ENCODE measurements at places on chromosomes 5 and 9. TPM values are rescaled to one million over a fixed set of nuclear protein-coding genes. Genes with fewer than 3 reads are reported as not detected.
A peak's percentile ranks its signal among the peaks of the same experiment; 100 is the strongest.

Gene ALDH7A1
- total RNA-seq, result 60.0 TPM

Gene OR1J2
- not detected for total RNA-seq

Gene NUP155
- 64.5 TPM for total RNA-seq

Gene ORM2
- not detected for total RNA-seq

Gene HK3
- total RNA-seq, result 0.82 TPM

Gene PCA3
- 1.2 TPM for total RNA-seq

Gene ARSB
- total RNA-seq, result 23.6 TPM

Gene CDH9
- total RNA-seq, result 16.0 TPM

Gene CCL19
- not detected for total RNA-seq

DNA sequence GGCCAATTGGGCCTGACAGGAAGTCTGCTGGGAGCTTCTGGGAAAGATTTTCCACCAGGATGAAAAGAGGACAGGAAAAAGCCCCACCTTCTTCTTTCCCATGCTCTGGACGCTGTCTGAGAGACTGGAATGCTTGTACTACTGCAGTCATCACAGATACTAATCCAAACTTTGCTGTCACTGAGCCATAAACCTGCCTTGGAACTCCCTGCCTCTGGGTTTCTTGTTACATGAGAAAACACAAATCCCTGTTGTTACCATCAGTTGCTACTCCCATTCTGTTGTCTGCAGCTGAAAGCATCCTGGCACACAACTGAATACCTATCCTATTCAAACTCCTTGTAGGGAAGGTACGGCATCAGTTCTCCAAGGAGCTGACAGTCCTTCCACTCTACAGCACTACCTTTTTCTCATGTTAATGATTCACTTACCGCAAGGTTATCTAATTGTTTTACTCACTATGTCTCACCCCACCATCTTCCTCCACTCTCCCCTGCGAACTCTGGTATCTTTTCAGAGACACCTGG is 167.5 kb downstream of the CDK5RAP2 start:
- DNase-seq, result no peak

DNA sequence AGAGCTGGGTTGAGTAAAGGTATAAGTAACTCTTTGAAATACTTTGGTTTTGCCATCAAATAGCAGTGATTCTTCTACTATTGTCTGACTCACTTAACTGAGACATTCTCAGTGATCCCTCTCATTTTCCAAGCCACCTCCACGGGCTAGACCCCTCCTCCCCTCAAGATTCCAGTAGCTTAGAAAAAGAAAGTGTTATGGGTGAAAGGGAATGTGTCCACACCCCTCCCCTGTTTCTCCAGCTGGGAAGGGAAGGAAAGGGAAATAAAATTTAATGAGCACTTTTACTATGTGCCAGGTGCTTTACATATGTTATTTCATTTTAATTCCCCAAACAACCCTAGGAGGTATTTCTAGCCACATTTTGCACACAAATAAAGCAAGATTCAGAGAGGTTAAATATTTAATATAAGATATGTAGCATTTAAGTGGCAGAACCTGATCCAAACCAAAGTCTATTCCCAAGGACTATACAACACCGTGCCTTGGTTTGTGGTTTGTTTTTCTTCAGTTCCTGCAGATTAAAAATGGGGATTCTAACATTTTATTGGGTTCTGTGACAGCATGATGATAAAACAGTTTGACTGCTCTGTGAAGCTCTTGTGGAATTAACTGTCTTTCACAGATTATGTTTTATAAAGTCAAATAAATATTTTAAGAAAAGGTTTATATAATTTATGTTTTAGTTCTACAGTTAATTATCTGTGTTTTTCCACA is 135.9 kb downstream of the ZSWIM6 start:
- DNase-seq, result no peak

DNA sequence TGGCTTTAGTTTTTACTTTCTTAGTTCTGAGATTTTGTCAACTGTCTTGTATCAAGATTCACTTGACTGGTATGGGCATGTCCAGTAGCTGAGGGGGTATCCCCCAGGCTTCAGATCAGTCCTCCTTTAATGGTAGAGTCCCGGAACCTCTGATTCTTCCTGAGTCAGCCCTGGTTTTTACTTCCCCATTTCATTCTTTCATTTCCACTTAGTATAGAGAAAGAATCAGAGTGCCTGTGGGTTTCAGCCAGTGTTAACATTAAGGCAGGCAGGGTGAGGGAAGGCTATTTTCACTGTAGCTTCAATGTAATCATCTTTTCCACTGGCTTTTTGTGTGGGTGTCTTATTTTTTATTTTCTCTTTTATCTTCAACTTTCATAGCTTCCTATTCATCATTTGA is 8.3 kb upstream of the COMMD10 start:
- DNase-seq, result no peak

DNA sequence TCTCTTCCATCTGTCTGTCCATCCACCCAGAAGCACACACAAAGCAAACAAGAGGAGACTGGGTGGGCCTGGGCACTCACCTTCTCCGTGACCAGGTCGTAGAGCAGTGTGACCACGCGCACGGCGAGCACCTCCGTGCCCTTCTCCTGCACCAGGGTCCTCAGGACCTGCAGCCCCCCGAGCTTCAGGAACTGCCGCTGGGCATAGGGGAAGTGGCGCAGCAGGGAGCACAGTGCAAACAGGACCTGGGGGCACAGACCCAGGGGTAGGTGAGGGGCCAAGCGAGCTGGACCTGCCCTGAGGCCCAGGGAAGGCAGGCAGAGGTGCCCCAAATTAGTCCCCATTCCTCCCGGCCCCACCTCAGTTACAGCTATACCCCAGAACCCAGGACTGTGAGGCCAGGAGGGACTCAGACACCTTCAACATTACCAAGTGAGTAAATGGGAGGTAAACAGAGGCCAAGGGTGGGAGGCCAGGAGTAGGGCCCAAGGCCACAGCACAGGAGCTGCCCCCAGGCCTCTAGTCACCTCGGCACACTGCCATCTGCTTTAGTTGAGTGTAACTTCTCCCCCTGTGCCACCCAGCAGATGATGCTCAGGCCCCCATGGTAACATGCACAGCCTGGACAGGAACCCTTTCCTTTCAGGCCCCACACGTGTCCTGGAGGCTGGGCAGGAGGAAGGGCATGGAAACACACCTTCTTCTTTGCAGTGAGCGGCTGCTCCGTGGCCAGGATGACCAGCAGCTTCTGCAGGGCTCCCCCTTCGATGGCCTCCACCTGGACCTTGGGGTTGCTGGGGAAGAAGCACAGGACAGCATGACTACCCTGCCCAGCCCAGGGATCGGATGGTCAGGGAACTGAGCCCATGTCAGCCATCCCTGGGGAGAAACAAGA is 76.2 kb upstream of the LRRTM2 start:
- DNase-seq, result no peak

- no peak for DNase-seq
Measured at GRCh38 chr5:121688781-121689180, 162.9 kb upstream of the FTMT start.

DNA sequence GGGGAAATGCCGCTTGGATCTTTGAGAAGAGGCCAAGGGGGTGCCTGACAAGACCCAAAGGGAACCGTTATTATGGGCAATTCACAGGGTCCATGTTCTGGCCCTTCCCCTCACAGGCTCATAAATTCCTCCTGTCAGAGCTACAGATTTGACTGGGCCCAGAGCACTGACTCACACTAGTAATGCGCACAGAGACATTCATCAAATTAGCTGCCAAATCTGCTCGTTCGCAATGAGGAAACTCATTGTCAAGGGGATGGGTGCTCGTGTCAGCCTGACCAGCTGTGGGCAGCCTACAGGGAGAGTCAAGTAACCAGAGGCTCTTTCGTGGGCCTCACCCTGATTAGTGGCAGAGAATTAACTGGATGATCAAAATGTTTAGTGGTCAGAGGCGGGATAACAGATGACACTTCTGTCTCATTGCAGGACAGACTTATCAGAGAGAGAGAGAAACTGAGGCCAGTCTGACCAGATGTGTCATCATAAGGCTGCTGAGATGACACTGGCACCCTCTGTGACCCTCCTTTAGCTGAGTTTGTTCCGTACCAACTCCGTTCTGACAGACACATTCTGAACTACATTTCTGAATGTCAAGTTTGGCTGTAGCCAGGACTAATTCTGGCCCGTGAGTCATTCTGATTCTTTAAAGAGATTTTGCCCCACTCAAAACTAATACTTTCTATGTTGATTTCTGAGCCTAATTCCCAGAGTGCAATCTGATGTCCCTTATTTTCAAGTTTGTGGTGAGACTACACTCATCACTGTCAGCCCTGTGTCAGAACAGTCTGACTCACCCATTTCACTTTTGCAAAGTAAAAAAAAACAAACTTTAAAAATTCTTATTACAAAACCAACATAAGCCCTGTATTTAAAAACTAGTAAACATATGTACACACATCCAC is 377.1 kb downstream of the ACTL7B start:
- DNase-seq, result no peak

- no peak for DNase-seq
Measured at GRCh38 chr5:111998871-111999270, 241.9 kb upstream of the NREP start.

GRCh38 chr9:37485389-37486255 is at the start of gene POLR1E:
Gene POLR1E (plus strand): TSS chr9:37485948. CDS start chr9:37486048, 100 bp downstream.
- DNase-seq, result peak; percentile 99

DNA sequence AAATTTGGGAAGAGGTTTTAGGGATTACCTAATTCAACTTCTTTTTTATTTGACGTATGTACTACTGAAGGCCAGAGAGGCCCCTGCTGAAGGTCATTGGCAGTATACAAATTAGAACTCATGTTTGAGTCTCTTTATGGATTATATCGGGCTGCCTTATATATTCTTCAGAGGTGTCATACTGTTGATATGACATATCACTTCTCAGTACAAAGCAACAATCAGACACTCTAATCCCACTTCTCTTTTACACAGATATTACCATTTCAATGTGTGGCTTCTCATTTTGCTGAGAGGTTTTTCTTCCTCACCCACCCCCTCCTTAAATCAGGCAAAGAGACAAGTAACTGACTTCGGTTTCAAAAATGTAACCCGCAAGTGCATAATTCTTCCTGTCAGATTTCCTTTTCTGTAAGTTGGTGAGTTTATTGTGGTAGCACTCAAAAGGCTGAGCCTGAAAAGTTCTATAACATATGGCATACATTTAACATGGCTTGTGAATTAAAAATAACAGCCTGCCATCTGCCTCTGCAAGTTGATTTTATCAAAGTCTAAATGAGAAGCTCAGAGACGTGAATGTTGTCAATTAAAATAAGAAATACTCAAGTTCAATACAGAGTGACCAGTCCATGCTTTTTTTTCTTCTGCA is 163.6 kb upstream of the RORB start:
- DNase-seq, result no peak

- no peak for DNase-seq
Measured at GRCh38 chr5:78508186-78508765, 140.3 kb downstream of the LHFPL2 start.

- DNase-seq, result no peak
Measured at GRCh38 chr9:85925493-85925892, 15.5 kb upstream of the NAA35 start.

DNA sequence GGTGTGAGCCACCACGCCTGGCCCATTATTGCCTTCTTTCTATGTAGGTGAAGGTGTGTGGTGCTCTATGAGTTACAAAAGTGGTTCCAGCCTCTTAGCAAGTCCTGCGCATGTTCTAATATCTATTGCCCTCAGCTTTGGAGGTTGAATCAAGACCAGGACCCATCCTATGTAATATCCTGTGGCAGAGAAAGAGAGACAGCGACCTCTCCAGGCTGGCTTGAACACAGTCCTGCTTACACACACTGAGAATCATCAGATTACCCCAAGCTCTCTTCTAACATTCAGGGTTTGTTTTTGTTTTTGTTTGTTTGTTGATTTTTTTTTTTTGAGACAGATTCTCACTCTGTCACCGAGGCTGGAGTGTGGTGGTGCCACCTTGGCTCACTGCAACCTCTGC is 94.7 kb upstream of the OSMR start:
- no peak for DNase-seq

DNA sequence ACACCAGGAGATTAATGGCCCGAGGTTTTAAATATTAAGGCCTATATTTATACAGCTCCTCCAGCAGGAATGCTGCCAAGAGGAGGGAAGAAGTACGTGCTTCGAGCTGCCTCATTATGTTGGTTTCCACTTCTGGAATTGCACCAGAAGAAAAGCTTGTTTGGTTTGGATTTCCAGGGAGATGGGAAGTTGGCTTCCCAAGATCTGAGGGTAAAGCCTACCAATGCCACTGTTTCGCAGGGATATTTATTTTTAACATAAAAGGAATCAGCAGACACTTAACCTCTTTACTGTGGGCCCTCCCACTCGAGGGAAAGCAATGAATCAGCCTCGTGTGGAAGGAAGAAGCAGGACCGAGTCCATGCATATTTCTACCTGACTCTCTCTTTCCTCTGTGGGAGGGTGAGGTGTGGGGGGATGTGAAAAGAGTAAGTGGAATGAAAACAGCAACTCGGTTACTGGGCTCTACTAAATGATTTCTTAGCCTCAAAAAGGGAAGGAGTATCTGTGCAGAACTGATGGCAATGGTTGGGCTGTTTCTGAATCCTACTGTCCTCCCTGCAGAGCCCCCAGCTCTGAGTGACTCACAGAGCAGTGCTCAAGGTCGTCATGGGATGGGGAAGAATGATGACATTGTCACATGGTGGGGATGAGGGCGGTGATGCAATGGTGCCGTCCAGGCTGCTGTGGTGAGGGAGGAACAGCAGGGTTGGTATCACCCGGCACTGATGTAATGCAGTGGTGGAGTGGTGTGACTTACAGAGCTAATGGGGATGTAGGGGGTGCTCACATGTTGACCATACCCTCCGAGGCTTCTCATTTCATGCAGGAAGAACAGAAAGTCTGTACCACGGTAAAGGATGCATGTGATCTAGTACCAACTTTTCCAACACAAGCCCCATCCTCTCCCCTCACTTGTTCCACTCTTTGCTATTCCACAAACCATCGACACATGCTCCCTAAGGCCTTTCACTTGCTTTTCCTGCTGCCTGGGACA is 215.0 kb upstream of the PANK3 start:
- no peak for DNase-seq

- DNase-seq, result no peak
Measured at GRCh38 chr5:124060413-124061067, 548.6 kb downstream of the CSNK1G3 start.

DNA sequence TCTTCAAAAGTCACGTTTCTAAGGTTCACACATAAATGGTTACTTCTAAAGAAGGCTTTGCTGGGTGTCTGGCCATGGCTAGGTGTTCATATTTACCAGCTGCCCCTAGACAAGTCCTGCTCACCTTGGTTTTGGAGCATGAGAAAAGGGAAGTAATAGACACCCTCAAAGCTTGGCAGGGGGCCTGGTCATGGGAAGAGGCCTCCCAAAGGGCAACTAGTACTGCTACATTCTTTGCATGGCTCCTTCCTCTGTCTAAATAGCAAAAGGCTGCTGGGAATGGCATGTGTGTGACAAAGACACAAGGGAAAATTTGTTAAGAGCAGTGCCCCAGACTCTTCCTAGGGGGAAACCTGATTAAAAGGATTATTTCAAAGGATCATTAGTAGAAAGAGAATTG is 93.4 kb downstream of the NRG2 start:
- no peak for DNase-seq

- no peak for DNase-seq
Measured at GRCh38 chr5:51188001-51188591, 195.2 kb upstream of the ISL1 start.

- DNase-seq, result no peak
Measured at GRCh38 chr5:139417214-139417613, 13.3 kb upstream of the SPATA24 start.
